ENCODE measurements at places on chromosomes 5 and 9.

GRCh38 chr5:159100782-159101646 lies 1.3 kb upstream of the EBF1 start:
- DNase-seq = no peak

GRCh38 chr5:168587987-168588386 lies 8.8 kb upstream of the PANK3 start:
- DNase-seq = no peak

GRCh38 chr5:97062046-97062445 lies 80.4 kb downstream of the LIX1 start:
- no peak for DNase-seq

- no peak for DNase-seq
Observed at GRCh38 chr5:159333545-159333925, 3.2 kb upstream of the IL12B start.

- no peak for DNase-seq
Observed at GRCh38 chr5:178210686-178211085, 6.4 kb downstream of the HNRNPAB start.

GRCh38 chr9:15086156-15086763 lies 176.0 kb upstream of the FREM1 start:
- DNase-seq = no peak

Data from GM12892 (cell line).